Epithelial cell of prostate (primary cell): ENCODE measurements at places on chromosomes 13 and 19.

- DNase-seq, result no peak
Observed at GRCh38 chr19:33545217-33545981, 23.8 kb upstream of the PEPD start.

DNA sequence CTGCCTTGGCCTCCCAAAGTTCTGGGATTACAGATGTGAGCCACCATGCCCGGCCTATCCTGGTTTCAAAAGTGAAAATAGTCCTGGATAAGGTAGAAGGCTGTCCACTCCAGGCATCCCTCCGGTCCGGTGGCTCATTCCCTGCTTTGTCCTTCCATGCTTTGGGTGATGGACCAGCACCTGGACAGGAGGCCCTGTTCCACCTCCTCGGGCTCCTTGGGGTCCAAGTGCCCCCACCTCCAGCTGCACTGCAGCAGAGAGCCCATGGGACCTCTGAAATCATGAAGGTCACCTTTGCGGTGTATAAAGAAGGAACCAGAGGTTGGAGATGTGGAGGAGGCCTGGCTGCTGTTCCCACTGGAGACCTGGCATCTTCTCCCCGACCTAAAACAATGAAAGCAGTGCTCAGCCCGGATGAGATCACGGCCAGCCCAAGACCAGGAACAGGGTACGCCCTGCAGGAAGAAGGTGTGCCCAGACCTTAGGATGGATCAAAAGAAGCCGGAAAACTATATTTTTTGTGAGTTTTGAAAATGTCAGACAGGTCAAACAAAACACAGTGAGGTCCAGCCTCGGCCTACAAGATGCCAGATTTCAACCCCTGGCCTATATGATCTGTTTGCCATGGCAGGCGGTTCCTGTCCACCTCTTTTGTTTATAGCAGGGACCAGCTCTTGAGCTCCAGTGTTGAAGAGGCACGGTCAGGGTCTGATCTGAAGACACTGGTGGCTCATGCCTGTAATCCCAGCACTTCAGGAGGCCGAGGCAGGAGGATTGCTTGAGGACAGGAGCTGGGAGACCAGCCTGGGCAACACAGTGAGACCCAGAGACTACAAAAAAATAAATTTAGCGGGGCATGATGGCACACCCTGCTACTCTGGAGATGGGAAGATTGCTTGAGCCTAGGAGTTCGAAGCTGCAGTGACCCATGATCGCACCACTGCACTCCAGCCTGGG is 5.8 kb downstream of the LSR start:
- no peak for DNase-seq

DNA sequence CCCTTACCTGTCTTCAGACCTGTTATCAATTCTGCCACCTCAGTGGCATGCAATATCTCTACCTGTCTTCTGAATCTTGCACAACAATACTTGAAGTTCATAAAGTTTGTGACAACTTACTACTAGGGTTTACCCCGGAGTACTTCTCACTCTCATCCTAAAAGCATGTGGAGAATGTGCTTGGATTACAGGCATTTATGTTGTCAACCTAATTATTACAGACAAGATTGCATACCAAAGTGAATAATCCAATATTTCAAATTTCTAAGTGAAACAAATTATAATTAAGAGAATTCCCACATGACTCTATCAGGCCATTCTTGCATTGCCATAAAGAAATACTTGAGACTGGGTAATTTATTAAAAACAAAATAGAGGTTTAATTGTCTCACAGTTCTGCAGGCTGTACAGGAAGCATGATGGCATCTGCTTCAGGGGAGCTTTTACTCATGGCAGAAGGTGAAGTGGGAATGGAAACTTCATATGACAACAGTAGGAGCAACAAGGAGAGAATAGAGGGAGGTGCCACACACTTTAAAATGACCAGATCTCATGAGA is 661.0 kb upstream of the SPRY2 start:
- no peak for DNase-seq

GRCh38 chr19:19203012-19203856 is at the start of gene NR2C2AP:
Gene NR2C2AP (minus strand): TSS chr19:19203414. CDS start chr19:19203060, 354 bp downstream.
- DNase-seq, result peak; percentile 40

- DNase-seq, result no peak
Observed at GRCh38 chr19:18170714-18171255, 2.8 kb upstream of the IFI30 start.
